ENCODE measurements at places on chromosomes 6 and 20. TPM values are rescaled to one million over a fixed set of nuclear protein-coding genes. Genes with fewer than 3 reads are reported as not detected.

DNA sequence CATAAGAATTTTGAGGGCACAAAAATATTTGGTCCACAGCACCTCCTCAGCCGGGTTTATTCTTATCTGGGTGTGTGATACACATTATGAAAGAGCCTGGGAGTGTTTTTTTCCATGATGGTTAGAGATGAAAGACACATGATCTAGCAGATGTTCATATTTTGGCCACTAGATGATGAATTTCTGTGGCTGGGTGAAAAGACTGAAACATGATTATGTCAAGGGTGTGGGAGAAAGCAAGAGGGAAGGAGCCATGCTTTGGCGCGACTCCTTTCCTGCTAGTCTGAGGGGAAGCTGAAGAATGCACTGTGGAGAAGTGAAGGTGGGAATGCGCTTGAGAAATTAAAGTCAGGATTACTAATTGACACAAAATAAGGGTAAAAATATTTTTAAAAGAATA is 102.3 kb downstream of the SH3BGRL2 start:
- no peak for DNase-seq

MUC22 gene
- total RNA-seq, result 0.31 TPM

GRCh38 chr20:64234291-64234791 is 21.2 kb upstream of the PCMTD2 start:
- DNase-seq, result no peak

LY6G6F gene
- total RNA-seq, result not detected

DNA sequence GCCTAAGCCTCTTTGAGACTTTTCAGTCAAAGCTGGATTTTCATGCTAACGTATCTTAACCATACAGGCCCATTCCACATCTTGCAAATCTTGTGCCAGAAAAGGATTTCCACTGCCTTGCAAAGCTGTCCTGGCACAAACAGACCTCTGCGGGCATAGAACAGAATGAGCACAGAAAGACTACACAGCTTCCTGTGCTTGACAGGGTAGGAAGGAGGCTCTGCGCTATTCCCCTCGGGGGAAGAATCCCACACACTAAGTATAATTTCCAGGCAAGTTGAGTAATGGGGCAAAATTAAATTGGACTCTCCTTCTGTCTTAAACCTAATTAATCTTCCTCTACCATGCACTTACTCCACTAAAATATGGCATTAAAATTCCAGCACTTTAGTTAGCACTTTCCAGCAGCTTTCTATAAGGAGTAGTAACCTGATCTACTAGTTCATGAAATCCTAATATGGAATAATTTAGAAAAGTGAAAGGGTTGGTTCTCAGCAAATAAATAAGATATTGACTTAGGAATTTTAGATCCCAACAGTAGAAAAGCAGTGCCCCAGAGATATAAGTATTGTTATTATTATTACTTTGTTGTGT is 532.1 kb upstream of the JAG1 start:
- DNase-seq, result no peak

DNA sequence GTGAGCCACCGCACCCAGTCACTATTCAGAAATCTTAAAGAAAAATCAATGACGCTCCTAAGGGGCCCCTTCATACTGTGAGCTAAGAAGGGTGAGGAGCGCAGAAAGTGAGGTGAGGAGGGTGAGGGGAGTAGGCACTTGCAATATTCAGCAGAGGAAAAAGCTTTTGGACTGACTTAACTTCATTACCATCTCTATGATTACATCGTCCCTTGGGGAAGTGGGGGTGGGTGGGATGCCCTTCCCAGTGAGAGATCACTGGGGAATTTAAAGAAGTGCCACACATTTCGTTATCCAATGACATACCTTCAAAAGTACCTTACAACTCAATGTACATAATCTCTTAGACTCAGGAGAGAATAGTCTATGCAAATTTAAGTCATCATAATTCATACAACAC is 46.5 kb downstream of the SMLR1 start:
- DNase-seq, result no peak

FBXO5 gene
- 8.3 TPM for total RNA-seq

DNA sequence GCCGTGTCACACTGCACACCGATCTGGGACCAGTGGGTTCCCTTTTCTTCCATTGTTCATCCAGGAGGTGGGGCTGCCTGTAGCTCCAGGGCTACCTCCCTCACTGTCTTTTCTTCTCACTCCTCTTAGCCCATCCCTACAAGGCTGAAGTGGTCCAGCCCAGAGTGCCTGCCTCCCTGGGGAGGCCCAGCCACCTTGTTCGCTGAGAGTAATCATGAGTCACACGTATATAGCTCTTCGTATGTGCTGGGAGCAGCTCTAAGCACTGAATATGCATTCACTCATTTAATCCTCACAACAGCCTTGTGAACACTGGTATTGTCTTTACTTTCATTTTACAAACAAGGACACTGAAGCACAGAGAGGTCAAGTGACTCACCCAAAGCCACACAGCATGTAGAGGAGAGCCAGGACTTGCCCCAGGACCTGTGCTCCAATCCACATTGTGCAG is 14.7 kb upstream of the CCDC167 start:
- DNase-seq, result no peak

DUSP15 gene
- total RNA-seq, result 274 TPM

- no peak for DNase-seq
Observed at GRCh38 chr20:4026093-4026601, 10.8 kb upstream of the RNF24 start.

SLC16A10 gene
- 16.9 TPM for total RNA-seq
